ENCODE measurements at places on chromosomes 11 and 22. TPM values are rescaled to one million over a fixed set of nuclear protein-coding genes. Genes with fewer than 3 reads are reported as not detected.

GRCh38 chr22:33865248-33865647 lies 55.0 kb downstream of the LARGE1 start:
- DNase-seq, result no peak

DNA sequence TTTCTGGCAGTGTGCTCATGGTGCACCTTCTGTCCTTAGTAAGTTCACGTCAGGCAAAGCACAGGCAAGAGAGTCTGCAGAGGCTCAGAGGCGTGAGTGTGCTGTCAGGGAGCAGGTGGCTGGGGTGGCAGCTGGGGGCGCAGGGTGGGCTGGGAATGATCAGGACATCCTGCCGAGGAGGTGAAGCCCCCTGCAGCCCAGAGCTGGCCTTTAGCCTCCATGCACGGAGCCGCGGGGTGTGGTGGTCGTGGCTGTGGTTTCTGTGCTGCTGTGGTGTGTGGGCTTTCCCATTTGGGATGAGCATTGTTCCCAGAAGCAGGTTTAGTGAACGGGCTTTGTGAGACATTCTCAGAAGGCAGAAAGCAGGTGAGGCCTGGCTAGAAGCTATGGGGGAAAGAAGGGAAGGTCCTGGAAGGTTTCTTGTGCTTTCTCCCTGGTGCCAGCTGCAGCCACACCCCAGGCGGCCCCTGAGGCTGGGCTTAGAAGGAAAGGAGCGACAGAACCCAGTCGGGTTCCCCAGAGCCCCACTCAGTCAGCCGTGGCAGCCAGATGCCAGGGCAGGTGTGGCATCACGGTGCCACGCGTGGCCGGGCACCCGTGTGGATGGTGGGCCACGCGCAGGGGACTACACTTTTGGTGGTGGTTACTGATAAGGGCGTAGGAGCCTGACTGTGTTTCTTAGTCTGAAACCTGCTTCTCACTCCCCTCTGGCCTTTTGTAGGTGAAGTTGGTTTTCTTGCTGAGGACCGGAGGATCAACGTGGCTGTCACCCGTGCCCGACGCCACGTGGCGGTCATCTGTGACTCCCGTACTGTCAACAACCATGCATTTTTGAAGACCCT lies 32.0 kb downstream of the IGHMBP2 start:
- no peak for DNase-seq

The CCDC89 gene
- 0.84 TPM for total RNA-seq

DNA sequence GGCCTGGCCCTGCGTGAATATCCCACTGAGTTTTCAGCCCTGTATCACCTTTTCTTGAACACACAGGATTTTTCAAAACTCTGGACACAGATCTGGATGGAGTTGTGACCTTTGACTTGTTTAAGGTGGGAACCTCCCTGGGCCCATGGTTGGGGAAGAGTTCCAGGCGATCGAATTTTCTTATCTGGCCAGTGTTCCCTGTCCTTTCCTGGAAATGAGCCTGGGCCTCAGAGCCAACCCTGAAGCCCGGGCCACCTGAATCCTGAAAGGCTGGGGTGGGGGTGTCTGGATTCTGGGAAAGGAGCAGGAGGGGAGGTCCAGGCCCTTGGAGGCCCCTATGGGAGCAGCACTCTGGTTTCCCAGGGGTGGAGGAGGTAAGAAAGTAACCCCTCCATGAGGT lies 29.0 kb downstream of the CAPN1 start:
- no peak for DNase-seq

The MS4A6A gene
- 196 TPM for total RNA-seq

- peak; percentile 26 for DNase-seq
Observed at GRCh38 chr11:125413226-125413625, 82.8 kb downstream of the FEZ1 start.

- DNase-seq, result no peak
Observed at GRCh38 chr22:50425179-50425916, 49.5 kb downstream of the SBF1 start.

- DNase-seq, result no peak
Observed at GRCh38 chr11:131894615-131895544, 524.5 kb downstream of the NTM start.

DNA sequence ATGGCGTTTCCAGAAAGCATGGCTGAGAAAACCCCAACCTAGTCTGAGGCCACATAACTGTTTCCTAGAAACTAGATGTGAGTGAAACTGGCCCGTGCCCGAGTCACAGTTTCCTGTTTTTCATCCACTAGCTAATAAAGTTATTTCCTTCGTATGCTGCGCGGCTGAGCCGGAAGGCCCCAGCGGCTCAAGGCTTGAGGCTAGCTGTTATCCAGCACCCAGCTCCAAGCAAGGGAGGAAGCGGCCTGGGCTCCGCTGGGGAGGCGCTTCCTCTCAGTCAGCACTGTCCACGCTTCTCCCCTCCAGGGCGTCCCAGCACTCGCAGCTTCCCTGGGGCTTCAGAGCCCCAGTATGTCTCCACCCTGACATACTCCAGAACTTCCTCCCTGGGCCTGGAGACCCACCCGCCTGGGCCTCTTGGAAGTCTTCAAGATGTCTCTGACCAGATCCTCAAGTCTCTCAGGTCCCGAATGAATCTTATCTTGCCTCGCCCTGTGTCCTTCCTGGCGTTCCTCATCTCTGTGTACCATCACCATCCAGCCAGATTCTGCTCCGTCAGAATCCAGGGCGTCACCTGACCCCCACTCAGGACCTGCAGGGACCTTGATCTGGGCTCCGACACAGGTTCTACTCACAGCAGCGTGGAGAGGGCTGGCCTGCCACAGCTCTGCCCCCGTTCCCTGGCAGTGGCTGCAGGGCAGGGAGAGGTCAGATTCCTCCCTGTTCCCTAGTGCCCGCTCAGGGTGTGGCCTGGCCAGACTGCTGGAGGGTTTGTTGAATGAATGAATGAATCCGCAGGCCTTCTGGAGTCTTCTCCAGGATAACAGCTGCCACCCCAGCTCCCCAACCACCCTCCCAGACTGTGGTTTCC lies 81.9 kb downstream of the LRRC32 start:
- DNase-seq, result no peak

The KRTAP5-10 gene
- not detected for total RNA-seq

GRCh38 chr11:47215366-47215910 lies 664 bp downstream of the DDB2 start:
- no peak for DNase-seq

DNA sequence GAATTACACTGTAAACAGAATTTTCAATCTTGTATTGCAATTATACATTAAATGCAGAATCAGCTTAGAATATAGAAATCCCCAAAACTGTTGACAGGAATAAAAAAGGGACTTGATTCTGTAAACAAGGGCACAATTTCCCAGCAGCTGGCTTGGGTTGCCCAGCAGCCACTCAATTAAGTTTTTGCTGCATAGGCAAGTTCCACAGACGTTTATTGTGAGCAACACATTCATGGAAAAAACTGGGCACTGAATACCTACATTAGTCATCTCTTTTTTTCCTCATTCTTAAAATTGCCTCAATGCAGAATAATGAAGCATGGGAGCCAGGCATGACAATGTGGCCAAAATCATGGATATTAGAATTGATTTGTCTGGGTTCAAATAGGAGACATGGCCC lies 421.8 kb upstream of the ANO5 start:
- DNase-seq, result no peak

The MMP12 gene
- 0.29 TPM for total RNA-seq

DNA sequence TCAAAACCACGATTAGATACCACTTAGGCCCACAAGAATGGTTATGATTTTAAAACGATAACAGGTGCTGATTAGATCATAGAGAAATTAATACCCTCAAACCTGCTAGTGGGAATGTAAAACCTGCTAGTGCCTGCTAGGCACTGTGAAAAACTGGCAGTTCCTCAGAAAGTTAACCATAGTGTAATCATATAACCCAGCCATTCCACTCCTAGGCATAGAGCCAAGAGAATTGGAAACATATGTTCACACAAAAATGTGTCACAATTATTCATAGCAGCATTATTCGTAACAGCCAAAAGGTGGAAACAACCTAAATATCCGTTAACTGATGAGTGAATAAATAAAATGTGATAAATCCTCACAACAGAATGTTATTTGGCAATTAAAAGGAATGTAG lies 122.2 kb upstream of the SYN3 start:
- no peak for DNase-seq

GRCh38 chr11:108589136-108589535 lies 4.4 kb downstream of the EXPH5 start:
- no peak for DNase-seq

The MPPED2 gene
- 4.9 TPM for total RNA-seq

GRCh38 chr11:115169251-115169650 lies 335.0 kb downstream of the CADM1 start:
- no peak for DNase-seq

- DNase-seq, result no peak
Observed at GRCh38 chr11:16946477-16947282, 67.5 kb downstream of the PLEKHA7 start.

DNA sequence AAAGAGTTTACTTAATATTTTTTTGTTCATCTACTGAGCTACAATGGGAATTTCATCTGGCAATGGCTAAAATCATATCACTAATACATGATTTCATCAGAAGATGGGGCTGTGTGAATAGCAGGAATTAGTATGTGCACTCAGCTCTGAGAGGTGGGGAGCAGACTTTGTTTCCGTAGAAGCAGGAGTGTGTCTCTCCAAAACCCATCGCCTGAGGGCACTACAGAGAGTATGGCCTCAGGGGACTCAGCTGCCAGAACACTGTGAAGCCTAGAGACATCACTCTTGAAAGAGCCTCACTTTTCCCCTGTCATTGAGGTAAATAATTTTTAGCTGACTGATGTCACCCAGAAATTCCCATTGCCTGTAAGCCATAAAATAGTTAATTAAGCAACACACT lies 261.4 kb upstream of the ISX start:
- no peak for DNase-seq

- DNase-seq, result no peak
Observed at GRCh38 chr22:38927033-38927781, 30.2 kb upstream of the APOBEC3A start.

The NLRP6 gene
- 1.8 TPM for total RNA-seq

GRCh38 chr11:4626207-4627099 lies 10.8 kb upstream of the OR51D1 start:
- no peak for DNase-seq

DNA sequence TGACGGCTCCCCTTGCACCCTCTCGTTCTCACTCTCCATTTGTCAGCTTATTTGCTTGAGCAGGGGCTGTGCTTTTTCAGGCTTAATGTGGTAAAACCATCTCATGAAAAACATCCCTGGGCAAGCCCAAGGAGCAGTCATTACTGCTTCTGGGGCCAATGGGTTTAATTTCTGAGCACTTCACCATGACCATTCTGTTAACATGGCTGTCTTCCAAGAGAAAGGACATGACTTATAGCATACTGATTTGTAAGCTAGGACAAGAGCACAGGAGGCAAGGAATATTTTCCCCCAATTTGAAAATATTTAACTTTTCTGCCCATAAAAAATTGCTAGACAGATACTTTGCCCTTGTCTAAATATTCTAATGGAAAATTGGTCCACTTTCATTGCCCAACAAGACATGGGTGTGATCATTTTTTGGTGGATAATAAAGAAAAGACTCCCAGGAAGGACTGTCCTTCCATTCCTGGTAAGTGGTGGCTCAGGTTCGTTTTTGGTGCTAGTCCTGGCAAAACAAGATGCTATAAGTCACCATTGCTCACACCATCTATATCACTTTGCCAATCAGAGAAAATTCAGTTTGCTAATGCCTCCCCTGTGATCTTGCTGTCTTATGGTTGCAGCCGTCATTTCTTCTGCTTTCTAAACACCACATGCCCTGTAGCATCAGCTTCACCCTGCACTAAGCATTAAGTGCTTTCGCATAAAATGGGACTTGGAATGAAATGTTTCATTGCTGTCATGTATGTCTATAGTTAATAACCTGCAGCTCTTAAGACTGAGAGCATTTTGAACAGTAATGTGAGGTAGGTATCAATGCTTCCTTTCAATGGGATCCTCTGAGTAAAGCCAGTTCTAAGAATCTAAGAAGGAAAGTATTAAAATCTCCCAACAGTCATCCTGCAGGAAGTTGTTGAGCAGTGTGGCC lies 108.5 kb downstream of the DBX1 start:
- no peak for DNase-seq

The LRRC74B gene
- total RNA-seq, result not detected

DNA sequence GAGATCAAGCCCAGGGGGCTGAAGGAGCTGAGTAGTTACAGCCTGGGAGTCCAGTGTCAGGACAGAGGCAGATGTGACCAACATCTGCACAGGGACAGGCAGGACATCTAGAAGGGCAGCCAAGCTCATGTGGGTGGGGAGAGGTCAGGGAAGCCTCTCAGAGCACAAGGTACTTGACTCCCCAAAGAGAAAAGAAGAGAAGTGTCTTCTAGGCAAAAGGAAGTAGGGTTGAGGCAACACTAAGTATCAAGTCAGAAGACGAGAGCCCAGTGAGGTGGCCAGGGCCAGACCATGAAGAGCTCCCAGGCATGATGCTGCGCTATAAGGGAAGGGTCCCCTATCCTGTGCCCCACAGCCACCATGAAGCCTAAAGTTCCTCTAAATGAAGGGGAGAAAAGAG lies 21.5 kb downstream of the RPL27A start:
- no peak for DNase-seq

DNA sequence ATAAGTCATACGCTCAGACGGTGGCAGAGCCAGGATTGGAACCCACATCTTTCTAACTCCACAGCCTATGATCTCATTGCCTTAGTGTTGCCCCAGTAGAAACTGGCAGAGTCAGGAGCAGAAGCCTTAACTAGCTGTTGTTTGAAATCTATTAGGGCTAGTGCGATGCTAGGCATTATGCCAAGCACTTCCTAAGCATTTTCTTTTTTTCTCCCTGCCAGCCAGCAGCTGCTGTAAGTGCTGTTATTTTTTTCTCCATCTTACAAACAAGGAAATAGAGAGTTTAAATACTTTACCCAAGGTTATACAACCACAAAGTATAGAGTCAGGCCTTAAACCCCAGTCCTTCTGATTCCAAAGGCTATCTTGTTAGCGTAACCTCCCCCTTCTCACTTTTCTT lies 161.0 kb upstream of the SORL1-AS1 start:
- no peak for DNase-seq

DNA sequence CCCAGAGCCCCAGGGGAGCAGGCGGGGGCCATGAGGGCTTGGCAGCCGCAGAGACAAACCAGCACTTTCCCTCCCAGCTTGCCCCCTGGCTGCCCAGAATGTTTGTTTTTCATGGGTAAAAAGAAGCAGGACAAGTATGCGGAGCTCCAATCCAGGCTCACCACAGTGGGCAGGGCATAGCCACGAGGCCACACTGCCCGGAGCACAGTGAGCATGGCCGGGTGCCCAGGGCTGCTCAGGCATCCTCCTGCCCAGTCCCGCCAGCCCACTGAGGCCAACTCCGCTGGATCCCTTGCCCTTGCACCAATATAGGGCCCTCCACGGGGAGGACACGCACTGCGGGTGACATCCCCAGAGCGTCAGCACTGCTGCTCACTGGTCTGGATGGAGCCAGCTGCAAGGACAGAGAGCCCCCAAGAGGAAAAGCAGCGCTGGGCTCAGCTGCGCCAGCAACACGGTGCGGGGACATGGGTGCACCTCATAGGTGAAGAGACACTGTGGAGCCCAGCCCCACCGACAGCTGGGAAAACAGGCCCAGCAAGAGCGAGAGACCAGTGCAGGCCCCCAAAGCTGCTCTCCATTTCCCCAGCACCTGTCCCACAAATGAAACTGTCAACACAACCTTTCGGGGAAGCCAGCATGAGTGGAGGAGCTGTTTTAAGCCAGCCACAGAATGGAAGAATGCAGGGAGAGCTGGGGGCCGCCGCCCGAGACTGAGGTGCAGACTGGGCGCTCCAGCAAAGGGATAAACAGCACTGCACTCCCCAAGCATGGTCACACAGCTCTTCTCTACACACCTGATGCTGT lies 24.8 kb downstream of the ARVCF start:
- DNase-seq, result no peak

- no peak for DNase-seq
Observed at GRCh38 chr11:36398231-36398953, 102.3 kb downstream of the PRR5L start.

All from mesenteric fat pad (tissue), 1 donor.